ENCODE measurements at places on chromosomes 1 and 21.

DNA sequence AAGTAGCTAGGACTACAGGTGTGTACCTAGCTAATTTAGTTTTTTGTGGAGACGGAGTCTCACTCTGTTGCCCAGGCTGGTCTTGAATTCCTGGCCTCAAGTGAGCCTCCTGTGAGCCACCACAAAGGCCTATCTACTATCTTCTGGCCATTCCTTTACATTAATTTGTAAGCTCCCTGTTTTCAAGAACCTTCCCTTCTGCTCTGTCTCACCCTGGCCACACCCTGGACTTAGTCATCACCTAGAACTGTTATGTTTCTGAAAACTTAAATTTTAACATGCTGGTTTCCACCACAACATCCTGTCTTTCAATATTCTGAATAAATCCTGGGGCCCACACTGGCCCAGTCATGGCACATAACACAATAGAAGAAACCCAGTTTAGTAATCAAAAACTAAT is 4.9 kb upstream of the B4GALT3 start:
- peak overlapping the region; percentile 1 for H3K27ac ChIP-seq
- peaks cover 26% of the 10 kb centered on the region for H3K4me1 ChIP-seq
- H3K36me3 ChIP-seq, result no peaks in the 10 kb centered on the region
- DNase-seq, result no peak
- no peaks in the 10 kb centered on the region for H3K27me3 ChIP-seq
- no peak overlapping the region for H3K4me3 ChIP-seq

DNA sequence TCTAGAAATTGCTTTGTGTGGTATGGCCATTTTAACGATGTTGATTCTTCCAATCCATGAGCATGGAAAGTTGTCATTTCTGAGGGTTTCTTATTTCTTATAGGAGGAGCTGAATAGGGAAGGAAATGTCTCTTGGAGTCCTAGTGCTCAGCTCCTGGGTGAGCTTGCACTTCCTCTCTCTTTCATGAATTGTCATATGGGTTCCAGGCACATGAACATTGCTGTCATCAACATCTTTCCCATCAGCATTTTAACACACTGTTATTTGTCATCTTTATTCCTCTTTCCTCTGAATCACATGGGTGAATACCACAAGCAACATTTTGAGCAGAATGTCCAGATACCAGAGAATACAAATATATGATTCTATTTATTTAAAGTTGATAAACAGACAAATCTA is 23.4 kb downstream of the SLAMF6 start:
- H3K27me3 ChIP-seq, result no peaks in the 10 kb centered on the region
- H3K4me3 ChIP-seq, result no peak overlapping the region
- H3K27ac ChIP-seq, result no peak overlapping the region
- no peaks in the 10 kb centered on the region for H3K4me1 ChIP-seq

GRCh38 chr1:7616076-7616832 is 154.8 kb upstream of the VAMP3 start:
- no peak overlapping the region for H3K27ac ChIP-seq
- no peak overlapping the region for H3K4me3 ChIP-seq
- no peaks in the 10 kb centered on the region for H3K4me1 ChIP-seq
- H3K36me3 ChIP-seq, result no peaks in the 10 kb centered on the region

DNA sequence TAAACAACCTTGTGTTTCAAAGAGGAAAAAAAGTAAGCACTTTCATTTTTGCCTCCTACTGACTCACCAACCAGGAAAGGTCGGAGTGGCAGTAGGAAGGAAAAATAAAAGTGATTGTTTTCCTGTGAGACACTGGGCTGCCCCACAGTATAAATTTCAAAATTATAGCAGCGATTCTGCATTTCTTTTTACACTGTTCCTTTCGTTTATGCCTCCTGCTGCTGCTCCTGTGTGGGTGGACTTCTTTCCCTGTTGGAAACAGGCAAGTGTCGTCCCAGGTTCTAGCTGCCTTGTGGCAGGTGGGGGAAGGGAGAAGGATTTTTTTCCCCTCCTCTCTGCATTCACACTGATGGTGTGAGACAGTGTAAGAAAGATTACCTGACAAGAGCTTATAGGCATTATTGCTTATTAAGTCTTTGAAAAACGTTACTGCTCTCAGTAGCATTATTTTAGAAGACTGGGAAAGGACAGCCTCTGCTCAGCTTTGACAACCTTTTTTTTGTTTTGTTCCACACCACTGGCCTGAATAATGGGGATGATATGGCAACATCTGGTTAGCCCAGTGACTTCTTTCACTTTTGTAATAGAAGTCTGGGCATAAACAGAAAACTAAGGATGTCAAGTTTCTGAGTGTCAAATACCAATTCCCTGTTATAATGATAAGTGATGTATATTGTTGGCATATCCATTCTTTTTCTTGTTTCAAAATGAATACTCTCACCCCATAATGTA is 77.9 kb downstream of the NEK7 start:
- peaks cover 25% of the 10 kb centered on the region for H3K4me1 ChIP-seq
- no peak for DNase-seq
- no peaks in the 10 kb centered on the region for H3K27me3 ChIP-seq
- peak overlapping the region; percentile 80 for H3K4me3 ChIP-seq
- H3K36me3 ChIP-seq, result peaks cover 5% of the 10 kb centered on the region

- H3K4me3 ChIP-seq, result no peak overlapping the region
- no peak overlapping the region for H3K27ac ChIP-seq
- H3K27me3 ChIP-seq, result no peaks in the 10 kb centered on the region
- H3K4me1 ChIP-seq, result no peaks in the 10 kb centered on the region
- no peak for DNase-seq
These were observed 50.9 kb downstream of the S100B start for GRCh38 chr21:46553993-46554392.

GRCh38 chr1:15848929-15849774 is 1.6 kb downstream of the SPEN start:
- H3K4me1 ChIP-seq, result peaks cover 41% of the 10 kb centered on the region
- H3K4me3 ChIP-seq, result peak overlapping the region; percentile 98
- H3K36me3 ChIP-seq, result no peaks in the 10 kb centered on the region
- H3K27ac ChIP-seq, result peak overlapping the region; percentile 98

DNA sequence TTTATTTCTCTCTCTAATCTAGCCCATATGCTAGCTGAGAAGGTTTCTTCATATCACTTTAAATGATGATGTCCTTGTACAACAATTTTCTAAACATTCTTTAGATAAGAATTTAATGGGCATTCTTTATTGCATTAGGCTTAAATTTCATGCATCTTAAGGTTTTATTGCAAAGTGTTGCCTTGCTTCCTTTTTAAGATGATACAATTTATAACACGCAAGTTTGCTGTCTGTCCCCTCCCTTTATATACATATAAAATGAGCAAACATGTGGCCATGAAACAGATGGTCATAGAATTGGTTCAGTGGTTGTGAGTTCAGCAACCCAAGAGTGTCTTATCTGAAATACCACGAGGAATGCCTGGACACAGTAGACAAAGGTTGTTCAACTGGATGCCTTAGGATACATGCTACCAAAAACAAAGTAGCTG is 12.1 kb downstream of the NBPF3 start:
- DNase-seq, result no peak
- H3K4me3 ChIP-seq, result no peak overlapping the region
- H3K4me1 ChIP-seq, result peaks cover 70% of the 10 kb centered on the region
- H3K36me3 ChIP-seq, result peaks cover 20% of the 10 kb centered on the region

- H3K27ac ChIP-seq, result no peak overlapping the region
- H3K27me3 ChIP-seq, result no peaks in the 10 kb centered on the region
- H3K4me1 ChIP-seq, result peaks cover 40% of the 10 kb centered on the region
- DNase-seq, result no peak
These were observed 81.6 kb upstream of the KCNE2 start for GRCh38 chr21:34282223-34282622.

DNA sequence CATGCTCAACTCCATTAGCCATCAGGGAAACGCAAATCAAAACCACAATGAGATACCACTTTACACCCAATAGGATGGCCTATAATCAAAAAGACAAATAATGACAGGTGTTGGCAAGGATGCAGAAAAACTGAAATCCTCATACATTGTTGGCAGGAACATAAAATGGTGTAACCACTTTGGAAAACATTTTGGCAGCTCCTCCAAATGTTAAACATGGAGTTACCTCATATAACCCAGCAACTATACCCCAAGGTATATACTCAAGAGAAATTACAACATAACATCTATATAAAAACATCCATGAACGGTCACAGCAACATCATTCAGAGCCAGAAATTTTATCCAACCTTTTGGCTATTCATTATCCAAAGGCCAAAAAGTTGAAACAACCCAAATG is 11.6 kb downstream of the EIF4G3 start:
- H3K36me3 ChIP-seq, result peaks cover 25% of the 10 kb centered on the region
- peaks cover 19% of the 10 kb centered on the region for H3K4me1 ChIP-seq

GRCh38 chr21:44924606-44925377 is 4.1 kb upstream of the ITGB2 start:
- no peak overlapping the region for H3K27ac ChIP-seq
- no peak for DNase-seq
- H3K36me3 ChIP-seq, result peaks cover 4% of the 10 kb centered on the region

GRCh38 chr1:168509875-168510791 is 33.7 kb downstream of the XCL2 start:
- H3K4me3 ChIP-seq, result no peak overlapping the region
- no peaks in the 10 kb centered on the region for H3K36me3 ChIP-seq

- peak; percentile 62 for DNase-seq
- H3K4me3 ChIP-seq, result no peak overlapping the region
- no peaks in the 10 kb centered on the region for H3K27me3 ChIP-seq
- H3K4me1 ChIP-seq, result no peaks in the 10 kb centered on the region
- no peak overlapping the region for H3K27ac ChIP-seq
These were observed 426.7 kb downstream of the NPHP4 start for GRCh38 chr1:5565281-5566125.

- no peak overlapping the region for H3K4me3 ChIP-seq
- no peaks in the 10 kb centered on the region for H3K27me3 ChIP-seq
- peak overlapping the region; percentile 52 for H3K27ac ChIP-seq
- H3K36me3 ChIP-seq, result peaks cover 2% of the 10 kb centered on the region
- peaks cover 58% of the 10 kb centered on the region for H3K4me1 ChIP-seq
- no peak for DNase-seq
These were observed 1.6 kb downstream of the ABCA4 start for GRCh38 chr1:94119306-94119705.

GRCh38 chr1:245480393-245481120 is 325.8 kb downstream of the KIF26B start:
- H3K4me1 ChIP-seq, result no peaks in the 10 kb centered on the region
- H3K27ac ChIP-seq, result no peak overlapping the region
- DNase-seq, result no peak
- peaks cover 6% of the 10 kb centered on the region for H3K27me3 ChIP-seq
- H3K4me3 ChIP-seq, result no peak overlapping the region

- no peaks in the 10 kb centered on the region for H3K36me3 ChIP-seq
- peaks cover 4% of the 10 kb centered on the region for H3K4me1 ChIP-seq
- H3K27ac ChIP-seq, result no peak overlapping the region
These were observed 71.4 kb upstream of the KCNJ6 start for GRCh38 chr21:37987668-37988067.

DNA sequence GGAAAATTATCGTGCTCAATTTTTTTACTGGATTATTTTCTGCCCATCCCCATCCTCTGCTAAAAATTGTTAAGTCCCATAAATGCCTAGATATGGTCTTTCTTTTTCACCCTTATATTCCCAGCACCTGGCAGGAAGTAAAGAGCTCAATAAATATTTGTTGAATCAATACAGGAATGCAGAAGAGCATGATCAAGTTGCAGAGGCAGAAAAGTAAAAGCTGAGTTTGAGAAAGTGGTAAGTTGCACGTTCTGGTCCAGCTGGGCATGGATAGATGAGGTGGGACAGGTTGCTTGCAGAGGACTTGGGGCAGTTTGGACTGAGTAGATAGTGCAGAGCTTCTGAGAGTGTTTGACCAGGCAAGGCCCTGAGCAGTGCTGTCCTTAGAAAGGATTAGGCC is 40.1 kb downstream of the ZNF281 start:
- H3K4me1 ChIP-seq, result peaks cover 50% of the 10 kb centered on the region
- H3K4me3 ChIP-seq, result no peak overlapping the region
- no peaks in the 10 kb centered on the region for H3K36me3 ChIP-seq
- H3K27ac ChIP-seq, result no peak overlapping the region

DNA sequence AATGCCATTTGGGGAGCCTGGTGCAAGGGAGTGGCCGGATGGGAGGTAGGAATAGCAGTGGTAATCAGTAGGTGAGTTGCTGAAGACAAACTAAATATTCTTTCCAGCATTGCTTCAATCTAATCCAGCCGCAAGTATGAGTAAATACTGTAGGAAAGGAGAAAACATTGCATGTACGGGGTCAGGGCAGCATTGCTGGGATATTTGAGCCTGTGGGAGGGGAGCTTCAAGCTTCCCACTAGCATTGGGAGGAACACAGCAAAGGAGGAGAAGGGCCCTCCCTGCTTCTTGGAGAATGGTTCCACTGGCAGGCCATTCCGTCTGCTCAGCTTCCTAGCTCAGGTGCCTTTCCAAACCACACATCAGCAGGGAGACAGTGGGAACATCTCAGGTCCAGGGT is 15.2 kb downstream of the CAPN2 start:
- H3K4me1 ChIP-seq, result peaks cover 71% of the 10 kb centered on the region
- H3K27me3 ChIP-seq, result no peaks in the 10 kb centered on the region
- H3K4me3 ChIP-seq, result no peak overlapping the region
- H3K36me3 ChIP-seq, result peaks cover 21% of the 10 kb centered on the region
- peak overlapping the region; percentile 97 for H3K27ac ChIP-seq

- DNase-seq, result no peak
- no peak overlapping the region for H3K27ac ChIP-seq
- no peak overlapping the region for H3K4me3 ChIP-seq
- H3K36me3 ChIP-seq, result no peaks in the 10 kb centered on the region
- no peaks in the 10 kb centered on the region for H3K4me1 ChIP-seq
These were observed 33.3 kb downstream of the MAEL start for GRCh38 chr1:167022384-167022783.

- no peaks in the 10 kb centered on the region for H3K27me3 ChIP-seq
- H3K27ac ChIP-seq, result no peak overlapping the region
- no peak for DNase-seq
- no peaks in the 10 kb centered on the region for H3K36me3 ChIP-seq
- H3K4me1 ChIP-seq, result peaks cover 5% of the 10 kb centered on the region
- no peak overlapping the region for H3K4me3 ChIP-seq
These were observed 164.7 kb downstream of the NEGR1 start for GRCh38 chr1:72117621-72118020.

DNA sequence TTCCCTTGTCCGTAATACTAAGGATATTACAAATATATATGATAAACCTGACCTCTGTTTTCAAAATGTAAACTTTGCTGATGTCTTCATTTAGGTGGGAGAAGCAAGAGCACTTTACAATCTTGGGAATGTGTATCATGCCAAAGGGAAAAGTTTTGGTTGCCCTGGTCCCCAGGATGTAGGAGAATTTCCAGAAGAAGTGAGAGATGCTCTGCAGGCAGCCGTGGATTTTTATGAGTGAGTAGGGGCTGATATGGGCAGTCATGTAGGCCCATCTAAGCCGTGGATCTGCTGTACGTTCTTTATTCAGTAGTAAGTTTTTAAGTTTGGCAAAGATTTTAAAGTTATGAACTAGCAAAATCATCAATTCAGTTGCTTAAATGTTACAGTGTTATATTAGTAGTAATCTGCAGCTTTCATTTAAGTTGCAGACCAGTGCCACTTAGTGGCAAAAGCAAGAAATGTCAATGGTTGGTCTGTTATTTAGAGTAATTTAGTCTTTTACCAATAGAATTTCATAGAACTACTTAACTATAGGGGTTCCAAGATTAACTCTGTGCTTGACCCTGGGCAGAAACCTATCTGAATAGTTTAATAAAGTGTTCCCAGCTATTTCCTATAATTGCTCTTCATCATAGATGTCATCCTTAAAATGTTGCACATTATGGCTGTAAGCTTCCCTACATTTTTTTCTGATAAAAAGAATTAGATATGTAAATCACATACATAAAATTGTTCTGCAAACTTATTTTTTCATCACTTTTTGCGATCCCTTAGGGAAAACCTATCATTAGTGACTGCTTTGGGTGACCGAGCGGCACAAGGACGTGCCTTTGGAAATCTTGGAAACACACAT is 21.3 kb downstream of the GPSM2 start:
- peaks cover 25% of the 10 kb centered on the region for H3K4me1 ChIP-seq
- no peak for DNase-seq
- H3K27ac ChIP-seq, result peak overlapping the region; percentile 59

GRCh38 chr1:59292562-59292961 is 4.3 kb upstream of the FGGY start:
- no peak for DNase-seq
- no peak overlapping the region for H3K4me3 ChIP-seq
- H3K4me1 ChIP-seq, result peaks cover 5% of the 10 kb centered on the region
